ENCODE measurements at places on chromosomes 1 and 21.

DNA sequence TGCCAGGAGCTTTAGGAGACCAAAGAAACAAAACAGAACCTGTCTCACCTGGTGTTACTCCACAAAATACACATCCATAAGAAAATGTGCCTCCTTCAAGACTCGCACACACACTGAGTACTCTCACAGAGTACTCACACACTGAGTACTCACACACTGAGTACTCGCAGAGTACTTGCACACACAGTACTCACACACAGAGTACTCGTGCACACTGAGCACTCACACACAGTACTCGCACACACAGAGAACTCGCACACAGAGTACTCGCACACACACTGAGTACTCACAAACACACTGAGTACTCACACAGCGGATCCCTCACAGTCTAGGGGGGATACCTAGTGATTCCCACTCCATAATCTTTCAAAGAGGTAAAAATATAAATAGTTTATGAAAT is 40.3 kb downstream of the PCSK9 start:
- DNase-seq, result no peak

DNA sequence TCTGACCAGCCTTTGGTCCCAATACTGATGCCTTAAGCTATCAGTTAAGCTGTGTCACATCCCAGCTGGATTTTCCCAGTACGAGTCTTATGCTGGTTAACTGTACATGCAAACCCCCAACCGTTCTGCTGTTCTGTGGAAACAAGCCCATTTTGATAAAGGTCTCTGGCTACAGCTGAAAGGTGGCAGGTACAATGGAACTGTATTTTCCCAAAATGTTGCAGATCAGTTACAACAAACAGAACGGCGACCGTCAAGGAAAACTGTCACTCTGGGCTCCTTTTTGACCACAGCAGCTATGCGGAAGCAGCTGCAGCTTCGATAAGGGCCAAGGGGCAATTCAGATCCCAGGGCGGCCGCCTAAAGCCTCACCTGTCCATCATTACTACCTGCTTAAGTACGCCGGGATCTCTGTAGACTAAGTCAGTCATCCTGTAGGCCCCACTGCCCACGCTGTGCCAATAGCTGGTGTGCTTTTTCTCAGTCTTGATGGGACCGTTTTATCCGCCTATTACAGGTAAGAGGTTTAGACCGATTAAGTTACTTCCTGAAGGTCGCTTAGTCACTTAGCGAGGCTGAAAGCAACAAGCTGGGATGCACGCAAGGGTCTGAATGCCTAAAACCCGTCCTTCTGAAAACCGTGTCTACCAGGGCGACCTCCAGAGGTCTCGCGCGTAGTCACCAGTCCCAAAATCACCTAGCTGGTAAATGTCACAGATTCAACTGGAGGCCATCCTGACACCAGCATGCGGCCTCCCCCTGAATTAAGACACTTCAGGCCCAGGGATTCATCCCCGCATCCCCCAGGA is 11.1 kb upstream of the RAB42 start:
- DNase-seq, result peak; percentile 74

GRCh38 chr1:156417401-156418020 is 48.5 kb downstream of the RHBG start:
- DNase-seq, result no peak

DNA sequence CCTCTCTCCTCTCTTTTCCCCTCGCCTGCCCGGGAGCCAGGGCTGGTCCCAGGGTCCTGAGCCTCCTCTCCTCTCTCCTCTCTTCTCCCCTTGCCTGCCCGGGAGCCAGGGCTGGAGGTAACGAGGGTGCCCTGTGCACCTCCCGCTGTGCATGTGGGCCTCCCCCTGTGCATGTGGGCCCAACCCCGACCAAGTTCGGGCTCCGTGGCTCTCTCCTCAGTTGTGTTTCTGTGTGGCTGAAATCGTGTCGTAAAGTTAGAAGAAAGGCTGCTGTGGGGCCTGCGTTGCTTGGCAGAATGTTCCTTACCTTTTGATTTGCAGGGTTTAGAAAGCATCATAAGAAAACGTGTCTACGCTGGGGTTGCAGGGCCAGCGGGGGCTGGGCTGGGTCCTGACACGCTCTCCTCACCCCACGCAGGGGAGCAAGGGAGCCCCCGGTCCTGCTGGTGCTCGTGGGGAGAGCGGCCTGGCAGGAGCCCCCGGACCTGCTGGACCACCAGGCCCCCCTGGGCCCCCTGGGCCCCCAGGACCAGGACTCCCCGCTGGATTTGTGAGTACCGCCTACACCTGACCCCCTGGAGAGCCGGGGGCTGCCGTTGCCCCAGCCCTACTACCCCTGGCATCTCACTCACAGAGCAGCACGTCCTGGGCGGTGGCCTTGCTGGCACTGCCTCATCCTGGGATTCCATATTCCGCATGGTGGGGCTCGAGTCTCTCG is 55.6 kb downstream of the SLC19A1 start:
- no peak for DNase-seq

GRCh38 chr1:84031802-84032327 is 32.9 kb upstream of the TTLL7 start:
- no peak for DNase-seq

DNA sequence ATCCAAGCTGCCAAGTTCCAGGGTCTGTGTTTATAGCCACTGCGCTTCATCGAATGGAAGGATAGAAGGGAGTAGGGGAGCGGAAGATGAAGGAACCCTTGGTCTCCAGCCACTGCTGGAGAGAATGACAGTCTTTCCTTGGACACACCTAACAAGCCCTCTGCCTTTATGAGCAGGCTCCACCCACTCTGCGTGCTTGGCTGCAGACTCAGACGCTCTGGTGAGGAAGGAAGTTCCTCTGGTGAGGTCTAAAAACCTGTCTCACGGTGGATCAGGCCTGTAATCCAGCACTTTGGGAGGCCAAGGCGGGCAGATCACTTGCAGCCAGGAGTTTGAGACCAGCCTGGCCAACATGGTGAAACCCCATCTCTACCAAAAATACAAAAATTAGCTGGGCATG is 55.4 kb downstream of the MATN1 start:
- no peak for DNase-seq

DNA sequence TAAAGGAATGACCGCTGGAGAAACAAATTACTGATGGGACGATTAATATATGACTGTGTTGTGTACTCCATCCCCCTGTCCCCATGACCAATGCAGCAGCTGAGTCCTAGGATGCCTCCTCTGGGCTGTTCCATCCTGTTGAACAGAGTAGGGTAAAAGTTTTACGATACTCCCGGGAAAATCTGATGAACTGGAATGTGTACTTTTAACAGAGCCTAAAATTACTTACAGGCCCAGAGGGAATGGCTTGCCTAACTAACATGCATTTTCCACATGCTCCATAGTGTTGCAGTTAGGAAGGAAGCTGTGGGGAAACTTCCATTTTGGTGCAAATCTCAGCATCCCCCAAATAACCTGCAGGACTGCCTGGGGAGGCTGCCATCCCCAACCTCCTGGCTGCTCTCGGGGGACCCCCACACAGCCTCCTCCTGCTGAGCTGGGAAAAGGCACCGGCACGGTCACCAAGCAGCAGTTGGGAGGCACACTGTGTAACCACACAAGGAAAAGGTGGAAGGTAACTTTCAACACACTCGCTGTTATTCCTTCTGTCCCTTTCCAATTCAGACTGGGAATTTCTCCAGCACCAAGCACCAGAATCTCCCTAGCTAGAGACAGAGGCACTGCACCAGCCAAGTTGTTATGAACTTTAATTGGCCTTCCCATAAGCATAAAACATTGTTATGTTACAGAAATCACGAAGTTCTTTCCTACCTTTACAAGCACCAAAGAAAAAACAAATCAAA is 97.2 kb downstream of the BCAR3 start:
- no peak for DNase-seq

GRCh38 chr1:228528612-228529011 is 41.4 kb downstream of the RNF187 start:
- no peak for DNase-seq

GRCh38 chr1:246107516-246108277 is 399.4 kb downstream of the SMYD3 start:
- DNase-seq, result no peak
